Islet precursor cell (in vitro differentiated cells): ENCODE measurements at places on chromosomes 4 and X.

DNA sequence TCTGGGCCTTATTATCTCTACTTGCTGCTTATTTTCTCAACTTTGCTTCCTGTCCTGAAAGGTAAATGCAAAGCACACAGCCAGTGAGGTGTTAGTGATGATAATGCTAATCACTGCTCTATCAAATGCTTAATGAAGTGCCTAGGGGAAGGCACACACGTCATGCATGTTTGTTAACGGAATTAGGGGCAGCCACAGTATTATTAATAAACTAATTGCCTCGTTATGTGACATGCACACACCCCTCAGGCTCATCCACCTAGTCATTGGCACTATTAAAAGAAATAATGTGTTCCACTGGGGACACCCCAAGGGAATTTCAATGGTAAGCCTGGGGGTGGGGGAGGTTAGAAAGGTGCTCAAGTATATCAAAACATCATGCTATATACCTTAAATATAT is 125.2 kb downstream of the GUCY2F start:
- DNase-seq = no peak

GRCh38 chr4:177190995-177191580 is 118.6 kb upstream of the NEIL3 start:
- peak; percentile 61 for DNase-seq

GRCh38 chr4:130689181-130689580 is 1593.2 kb downstream of the C4orf33 start:
- DNase-seq = no peak

GRCh38 chr4:104766676-104767075 is 272.0 kb upstream of the CXXC4 start:
- DNase-seq = no peak

DNA sequence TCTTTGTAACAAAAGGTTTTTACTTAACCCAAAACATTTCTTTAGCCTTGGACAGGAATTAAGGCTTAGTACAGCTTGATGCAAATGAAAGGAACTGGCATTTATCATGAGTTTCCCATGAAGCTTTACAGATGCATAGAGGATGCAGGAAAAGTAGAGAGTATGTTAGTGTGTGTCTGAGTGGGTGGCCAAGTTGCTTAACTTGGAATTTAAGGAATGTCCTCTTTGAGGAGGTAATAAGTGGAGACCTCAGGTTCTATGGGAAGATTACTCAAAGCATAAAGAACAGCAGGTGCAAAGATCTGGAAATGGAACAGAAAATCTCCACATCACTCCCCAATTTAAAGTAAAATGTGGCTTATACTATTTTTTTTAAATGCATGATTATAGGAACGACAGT is 457.9 kb downstream of the KCNIP4 start:
- no peak for DNase-seq

DNA sequence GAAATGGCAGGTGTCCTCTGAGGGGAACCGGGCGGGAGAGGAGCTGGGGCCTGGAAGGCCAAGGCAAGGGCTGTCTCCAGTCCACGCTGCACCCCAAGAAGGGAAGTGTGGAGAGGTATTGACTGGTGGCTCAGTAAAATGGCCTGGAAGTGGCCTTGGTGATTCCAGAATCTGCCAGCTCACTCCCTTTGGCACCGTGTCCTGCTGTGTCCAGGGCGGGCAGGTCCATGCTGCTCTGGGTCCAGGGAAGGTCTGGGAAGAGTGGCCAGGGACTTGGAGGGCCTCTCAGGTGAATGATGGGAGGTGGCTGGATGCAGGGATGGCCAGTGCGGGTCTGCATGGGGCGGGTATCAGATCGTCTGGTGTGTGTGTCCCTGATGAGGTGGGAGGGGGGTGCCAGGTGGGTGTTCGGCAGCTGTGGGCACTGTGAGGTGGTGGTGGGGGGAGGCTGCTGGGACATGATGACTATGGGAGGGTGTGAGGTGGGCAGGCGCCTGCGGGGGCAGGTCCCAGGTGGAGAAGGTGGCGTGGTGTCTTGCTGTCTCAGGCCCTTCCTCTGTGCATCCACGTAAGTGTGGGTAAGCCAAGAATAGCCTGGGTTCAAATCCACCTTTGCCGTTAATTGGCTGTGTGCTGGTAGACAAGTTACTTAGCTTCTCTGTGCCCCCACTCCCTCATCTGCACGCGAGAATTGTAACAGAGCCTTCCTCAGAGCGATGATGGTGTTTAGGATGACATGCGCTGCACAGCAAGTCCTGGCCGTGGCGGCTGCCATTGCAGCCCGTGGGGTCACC is 17.7 kb downstream of the RGS12 start:
- peak; percentile 45 for DNase-seq
